ENCODE measurements at places on chromosomes 6 and 20.

GRCh38 chr6:126701676-126702560 is 362.0 kb downstream of the CENPW start:
- DNase-seq, result no peak

DNA sequence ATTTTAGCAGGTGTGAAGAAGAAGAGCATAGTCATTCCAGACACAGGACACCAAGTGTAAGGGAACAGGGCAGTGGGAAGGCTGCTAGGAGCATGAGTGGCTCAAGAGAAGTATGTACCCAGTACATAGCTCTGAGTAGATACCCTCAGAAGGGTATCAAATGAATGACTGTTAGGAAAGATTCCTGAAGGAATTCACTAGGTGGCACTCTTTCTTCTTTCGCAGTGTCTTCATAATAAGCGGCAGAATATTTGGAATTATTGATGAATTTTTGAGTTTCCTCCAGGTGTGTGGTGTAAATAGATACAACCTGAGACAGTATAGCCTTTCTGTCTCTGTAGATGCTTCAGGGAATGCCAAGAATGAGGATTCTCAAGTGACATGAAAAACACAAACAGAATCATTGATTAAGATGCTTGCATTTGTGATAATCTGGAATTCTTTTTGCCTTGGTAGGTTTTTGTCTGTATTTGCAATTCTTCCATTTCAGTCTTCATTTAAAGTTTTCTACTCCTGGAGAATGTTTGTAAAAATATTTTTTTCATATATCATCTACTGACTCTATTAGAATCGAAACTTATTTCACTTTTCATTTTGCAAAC is 264.3 kb upstream of the RIMS1 start:
- no peak for DNase-seq

GRCh38 chr6:226516-227073 is 65.7 kb upstream of the DUSP22 start:
- DNase-seq, result no peak

DNA sequence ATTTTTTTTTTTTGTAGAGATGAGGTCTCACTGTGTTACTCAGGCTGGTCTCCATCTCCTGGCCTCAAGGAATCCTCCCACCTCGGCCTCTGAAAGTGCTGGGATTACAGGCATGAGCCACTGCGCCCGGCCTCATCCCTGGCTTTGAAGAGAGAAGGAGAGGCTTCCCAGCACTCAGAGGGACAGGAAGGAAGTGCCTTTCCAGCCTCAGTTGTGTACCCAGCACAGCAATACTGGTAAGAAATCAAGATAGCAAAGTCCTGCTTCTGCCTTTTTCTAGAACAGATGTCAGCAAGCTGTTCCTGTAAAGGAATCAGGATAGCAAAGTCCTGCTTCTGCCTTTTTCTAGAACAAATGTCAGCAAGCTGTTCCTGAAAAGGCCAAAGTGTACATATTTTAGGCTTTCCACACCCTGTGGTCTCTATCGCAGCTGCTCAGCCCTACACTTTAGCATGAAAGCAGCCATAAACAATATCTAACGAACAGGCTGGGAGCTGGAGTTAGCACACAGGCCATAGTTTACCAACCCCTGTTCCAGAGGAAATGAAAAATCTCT is 6.3 kb upstream of the PLTP start:
- DNase-seq, result no peak

GRCh38 chr6:38236631-38237030 is 403.1 kb downstream of the BTBD9 start:
- DNase-seq, result no peak

DNA sequence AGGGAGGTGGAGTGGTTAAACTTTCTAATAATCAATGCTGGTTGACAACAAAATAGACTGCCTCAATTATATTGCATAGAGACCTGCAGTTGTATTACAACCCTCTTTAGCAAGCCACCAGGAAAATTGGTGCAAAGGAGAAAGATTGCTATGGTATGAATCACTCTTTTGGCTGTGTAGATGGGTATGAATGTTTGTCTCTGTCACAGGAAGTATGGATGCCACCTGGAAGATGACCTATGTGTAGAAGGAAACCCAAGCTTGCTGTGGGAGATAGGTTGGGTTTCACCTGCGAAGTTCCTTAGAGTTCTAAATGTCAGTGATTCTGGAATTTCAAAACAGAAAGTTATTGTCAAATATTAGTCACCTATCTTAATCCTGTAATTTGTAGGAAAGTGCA is 134.6 kb downstream of the SOBP start:
- no peak for DNase-seq

- DNase-seq, result no peak
These were observed 958 bp downstream of the MLIP start for GRCh38 chr6:54112151-54112650.

- DNase-seq, result no peak
These were observed 518 bp downstream of the PEX6 start for GRCh38 chr6:42978487-42978838.

DNA sequence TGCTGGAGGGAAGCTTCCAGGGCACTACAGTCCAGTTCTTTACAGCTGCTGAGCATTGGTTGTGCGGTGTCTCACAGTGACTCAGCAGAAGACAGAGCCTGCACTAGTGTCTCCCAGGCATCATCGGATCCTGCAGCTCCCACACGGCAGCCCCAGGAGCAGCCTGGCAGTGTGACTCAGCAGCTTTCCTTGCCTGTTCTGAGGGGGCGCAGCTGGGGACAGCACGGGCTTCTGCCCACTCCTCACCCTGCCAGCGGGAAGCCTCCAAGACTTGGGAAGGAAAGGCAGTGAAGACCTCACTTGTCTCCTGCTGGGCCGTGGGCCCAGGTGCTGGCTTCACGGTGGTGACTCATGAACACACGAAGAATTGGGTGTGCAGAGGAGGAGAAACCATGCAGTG is 165.4 kb downstream of the SYNDIG1 start:
- DNase-seq, result no peak

DNA sequence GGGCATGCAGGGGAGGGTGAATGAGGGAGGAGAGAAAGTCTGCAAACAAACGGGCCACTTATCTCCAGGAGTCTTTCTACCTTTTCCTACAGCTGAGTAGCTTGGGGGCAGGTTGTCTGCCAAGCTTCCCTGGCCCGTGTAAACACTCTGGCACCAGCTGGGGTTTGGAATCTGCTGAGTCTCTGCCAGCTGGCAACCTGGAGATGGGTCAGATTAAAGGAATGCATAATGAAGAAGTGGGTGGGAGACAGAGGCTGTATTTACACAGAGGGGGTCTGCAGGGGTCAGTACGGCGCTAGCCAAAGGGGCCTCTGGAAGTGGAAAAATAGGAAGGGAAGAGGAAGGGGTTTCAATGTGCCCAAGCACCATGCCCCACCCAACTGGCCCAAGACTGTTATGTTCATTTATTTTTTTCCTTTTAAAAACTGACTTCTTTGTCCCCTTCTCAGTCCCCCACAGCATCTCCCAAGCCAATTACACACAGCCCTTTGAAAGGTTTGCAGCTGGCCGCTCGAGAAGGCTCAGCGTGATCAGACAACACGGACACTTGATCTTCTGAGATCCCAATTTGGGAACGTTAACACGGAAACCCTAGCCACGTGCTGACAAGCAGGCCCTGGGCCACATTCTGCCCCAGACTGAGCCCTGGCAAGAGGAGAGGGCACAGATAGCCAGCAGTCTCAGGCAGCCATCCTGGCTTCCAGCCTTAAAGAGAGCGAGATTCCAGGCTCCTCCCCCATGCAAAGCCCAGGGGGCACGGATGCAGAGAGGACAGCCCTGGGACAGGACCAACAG is 25.2 kb downstream of the TRAM2 start:
- DNase-seq, result no peak

DNA sequence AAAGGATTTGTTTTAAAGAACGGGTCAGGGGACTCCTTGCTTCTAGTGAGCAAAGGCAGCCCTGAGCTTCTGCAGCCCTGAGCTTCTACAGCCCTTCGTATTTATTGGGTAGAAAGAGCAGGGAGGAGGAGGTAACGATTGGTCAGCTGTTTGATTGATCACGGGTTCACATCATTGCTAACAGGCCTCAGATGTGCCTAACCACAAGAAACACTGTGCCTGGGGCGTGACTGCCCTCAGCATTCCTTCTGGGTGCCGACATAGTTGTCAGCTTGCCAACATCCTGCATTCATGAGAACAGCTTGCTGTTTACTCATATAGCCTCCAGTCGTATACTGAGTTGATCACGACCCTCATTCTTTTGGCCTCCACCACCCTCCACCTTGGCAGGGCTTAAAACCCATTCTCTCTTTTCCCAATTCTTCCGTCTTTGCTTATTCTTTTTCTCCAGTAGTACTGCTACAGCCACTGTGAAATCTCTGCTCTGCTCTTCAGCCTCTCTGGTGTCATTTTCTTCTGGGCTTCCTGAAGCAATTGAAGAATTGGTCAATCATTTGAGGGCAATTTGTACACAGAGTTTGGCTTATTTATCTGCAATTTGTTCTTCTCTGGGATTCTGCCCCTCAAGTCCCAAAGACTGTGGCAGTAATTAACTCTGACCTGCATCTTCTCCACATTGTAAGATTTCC is 25.4 kb upstream of the NOP56 start:
- no peak for DNase-seq

DNA sequence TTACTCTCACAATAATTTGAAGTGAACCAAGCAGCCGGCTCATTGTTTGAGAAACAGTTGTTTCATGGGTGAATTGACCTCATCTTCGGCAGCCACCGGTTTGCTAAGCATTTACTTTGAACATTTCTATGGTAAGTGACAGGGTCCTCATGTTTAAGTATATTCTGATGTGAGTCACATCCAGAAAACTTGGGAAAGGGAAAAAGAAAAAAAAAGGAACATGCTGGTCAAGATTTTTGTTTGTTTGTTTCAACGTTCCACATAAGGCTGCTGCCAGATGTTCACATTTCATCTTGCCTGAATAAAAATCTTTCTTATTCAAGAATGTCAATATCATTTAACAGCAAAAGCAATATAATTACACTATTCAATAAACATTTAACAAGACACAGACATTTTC is 55.0 kb upstream of the EXOC2 start:
- no peak for DNase-seq

DNA sequence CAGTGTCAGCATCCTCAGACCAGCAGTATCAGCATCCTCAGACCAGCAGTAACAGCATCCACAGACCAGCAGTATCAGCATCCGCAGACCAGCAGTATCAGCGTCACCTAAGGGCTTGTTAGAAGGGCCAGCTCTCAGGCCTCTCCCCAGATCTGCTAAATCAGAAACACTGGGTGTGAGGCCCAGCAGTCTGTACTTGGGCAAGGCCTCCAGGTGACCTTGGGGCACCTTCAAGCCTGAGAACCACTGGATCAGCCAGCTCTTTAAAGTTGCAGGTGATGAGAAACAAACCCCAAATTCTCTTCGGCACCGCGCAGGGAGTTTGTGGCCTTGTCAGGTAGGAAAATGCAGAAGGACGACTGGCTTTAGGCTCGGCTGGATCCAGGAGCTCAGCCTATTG is 290.5 kb upstream of the CDH4 start:
- no peak for DNase-seq

- DNase-seq, result no peak
These were observed 213.0 kb upstream of the CITED2 start for GRCh38 chr6:139587469-139587868.

DNA sequence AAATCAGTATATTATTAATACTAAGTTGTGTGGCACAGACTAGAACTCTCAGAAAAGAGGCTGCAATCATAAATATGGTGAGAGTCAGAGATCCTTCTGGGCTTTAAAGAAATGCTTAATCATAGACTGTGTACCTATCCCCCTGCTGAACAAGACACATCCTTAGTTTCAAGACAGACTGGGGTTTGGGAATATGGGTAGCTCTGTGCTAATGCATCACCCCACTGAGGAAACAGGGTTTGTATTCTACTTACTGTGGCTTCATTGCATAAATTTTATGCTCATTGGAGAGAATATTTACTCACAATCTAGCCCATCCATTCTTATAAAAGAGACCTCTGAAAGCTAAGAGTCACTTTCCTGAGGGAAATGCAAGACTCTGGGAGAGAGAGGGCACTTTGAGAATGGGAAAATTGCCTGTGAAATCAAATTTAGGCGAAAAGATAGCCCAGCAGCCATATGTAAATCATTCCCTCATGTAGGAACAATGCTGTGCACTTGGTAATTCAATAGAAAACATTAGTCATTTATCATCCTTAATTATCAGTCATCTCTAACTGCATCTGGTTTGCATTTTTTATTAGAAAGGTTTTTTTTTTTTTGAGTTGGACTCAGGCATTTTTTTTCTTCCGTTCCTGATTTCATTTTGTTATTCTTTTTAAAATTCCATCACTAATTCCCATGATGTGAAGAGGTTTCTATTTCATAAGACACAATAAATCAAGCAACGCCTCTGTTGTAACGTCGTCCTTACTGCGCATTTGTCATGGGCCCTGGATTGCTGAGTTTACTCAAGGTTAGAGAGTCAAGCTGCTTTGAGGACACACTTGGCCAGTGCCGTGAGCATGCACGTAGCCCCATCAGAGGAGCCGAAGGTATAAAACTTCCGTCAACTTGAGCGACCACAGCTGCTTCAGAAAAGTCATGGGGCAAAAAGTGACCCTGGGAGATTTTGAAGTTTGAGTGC is 91.8 kb downstream of the TRMT11 start:
- no peak for DNase-seq

DNA sequence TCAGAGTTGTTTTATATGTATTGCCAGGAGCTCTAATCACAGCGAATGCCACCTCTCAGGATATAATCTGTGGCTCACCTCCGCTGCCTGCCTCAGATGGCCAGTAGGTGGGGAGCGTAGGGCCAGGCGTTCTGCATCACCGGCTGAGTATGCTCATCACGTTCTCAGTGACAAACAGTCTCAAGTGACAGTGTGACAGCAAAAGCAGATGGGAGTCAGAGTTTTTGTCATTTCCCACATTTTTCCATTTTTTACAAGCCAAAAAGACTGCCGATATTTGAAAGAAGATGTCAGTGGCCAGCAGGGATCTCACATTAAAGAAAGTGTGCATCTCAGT is 208.7 kb downstream of the ALDH8A1 start:
- no peak for DNase-seq

DNA sequence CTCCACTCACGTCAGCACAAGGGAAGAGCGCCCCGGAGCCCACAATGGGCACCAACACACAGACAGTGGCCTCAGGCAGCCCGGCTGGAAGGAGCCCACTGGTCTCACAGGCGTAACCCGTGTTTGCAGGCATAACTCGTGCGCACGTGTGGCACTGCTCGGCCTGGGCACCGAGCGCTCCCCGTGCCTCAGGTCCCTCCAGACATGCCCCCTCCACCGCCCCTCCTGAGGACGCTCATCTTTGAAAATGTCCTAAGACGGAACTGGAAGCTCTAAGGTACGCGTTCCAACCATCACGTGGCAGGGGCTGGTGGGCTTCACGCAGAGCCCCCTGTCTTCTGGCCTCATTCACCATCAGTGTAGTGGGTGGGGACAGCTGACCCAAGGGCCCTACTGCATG is 44.6 kb downstream of the SSR1 start:
- no peak for DNase-seq

- peak; percentile 17 for DNase-seq
These were observed 181.0 kb downstream of the TRIM27 start for GRCh38 chr6:28742668-28743270.

GRCh38 chr20:53124803-53125202 is 152.6 kb downstream of the TSHZ2 start:
- DNase-seq, result no peak

DNA sequence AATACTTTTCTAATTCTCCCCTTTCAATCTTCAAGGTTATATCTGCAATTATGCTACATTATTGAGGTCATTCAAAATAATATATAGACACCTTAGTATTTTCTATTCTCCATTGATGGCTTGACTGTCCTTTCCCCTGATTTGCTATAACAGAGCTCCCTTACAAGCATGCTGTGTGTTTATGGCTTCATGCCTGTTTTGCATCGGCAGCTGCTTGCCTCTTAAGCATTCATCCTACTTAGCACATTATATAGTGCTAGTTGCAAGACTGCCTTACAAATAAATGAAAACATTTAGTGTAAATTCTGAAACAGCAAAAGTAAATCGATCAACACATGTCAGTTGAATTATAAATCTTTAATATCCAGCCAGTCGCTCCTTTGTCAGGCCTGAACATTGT is 476.2 kb upstream of the POU3F2 start:
- no peak for DNase-seq
